ENCODE measurements at places on chromosomes 7 and 10.

DNA sequence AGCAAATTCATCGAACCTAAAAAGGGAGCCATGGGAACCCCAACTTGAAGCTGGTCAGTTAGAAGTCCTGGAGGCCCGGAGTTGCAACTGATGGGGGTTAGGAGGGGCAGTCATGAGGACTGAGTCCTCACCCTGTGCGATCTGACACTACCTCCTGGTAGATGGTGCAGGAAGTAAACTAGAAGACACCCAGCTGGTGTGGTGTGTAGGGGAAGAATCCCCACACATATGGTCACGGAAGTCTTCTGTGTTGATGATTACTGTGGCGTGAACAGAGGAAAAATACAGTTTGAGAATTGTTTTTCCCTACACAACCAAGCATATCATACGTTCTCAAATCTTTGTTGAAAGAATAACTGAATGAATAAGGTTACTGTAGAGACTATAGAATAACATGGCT lies 164.6 kb upstream of the KCTD7 start:
- DNase-seq: no peak

- no peak for DNase-seq
These were observed 75.3 kb downstream of the POLL start for GRCh38 chr10:101512738-101513137.

DNA sequence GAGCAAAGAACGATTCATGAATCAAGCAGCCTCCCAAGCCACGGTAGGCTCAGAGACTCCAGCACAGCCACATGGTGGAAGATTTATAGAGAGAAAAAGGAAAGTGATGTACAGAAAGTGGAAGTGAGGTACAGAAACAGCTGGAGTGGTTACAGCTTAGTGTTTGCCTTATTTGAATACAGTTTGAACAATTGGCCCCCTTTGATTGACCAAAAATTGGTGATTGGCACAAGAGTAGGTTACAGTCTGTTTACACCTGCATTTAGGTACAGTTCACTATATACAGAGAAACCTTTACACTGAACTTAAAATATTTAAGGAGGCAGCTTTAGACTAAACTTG lies 136.4 kb upstream of the ASAH2 start:
- DNase-seq: no peak

DNA sequence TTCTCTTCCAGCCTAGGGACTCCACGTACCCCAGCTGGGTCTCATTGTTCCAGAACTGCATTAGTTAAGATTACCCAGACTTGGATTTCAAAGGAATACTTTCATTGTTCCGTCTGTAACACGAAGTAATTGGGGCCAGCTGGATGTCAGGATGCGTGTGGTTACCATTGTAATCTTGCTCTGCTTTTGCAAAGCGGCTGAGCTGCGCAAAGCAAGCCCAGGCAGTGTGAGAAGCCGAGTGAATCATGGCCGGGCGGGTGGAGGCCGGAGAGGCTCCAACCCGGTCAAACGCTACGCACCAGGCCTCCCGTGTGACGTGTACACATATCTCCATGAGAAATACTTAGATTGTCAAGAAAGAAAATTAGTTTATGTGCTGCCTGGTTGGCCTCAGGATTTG lies 21.0 kb downstream of the LRRC17 start:
- peak; percentile 36 for DNase-seq

DNA sequence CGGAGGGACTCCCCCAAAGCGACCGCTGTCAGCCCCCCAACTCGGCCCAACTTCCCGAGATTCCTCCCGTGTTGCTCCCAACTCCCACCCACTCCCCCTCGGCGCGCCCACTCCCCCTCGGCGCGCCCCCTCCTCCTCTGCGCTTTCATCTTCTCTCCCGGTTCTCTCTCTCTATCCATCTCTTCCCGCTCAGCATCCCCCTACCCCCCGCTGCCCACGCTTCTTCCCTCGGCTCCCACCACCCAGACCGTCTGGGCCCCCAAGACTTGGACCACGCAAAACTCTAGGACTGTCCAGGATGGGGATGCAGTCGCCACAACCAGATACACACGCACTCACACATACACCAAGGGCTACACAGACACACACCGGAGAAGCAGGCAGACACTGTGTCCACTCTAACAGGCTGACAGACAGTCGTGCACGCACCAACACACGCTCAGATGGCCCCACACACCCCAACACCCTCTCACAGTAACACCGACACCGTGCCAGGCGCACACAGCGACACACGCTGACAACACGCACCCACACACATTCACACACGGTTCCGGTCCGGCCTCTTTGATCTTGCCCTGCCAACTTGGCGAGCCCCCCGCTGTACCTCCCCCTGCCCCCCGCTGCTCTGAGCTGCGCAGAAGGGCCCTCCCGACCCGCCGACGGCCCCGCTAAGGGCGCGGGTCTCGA lies 1.1 kb downstream of the GRID1 start:
- DNase-seq: no peak

DNA sequence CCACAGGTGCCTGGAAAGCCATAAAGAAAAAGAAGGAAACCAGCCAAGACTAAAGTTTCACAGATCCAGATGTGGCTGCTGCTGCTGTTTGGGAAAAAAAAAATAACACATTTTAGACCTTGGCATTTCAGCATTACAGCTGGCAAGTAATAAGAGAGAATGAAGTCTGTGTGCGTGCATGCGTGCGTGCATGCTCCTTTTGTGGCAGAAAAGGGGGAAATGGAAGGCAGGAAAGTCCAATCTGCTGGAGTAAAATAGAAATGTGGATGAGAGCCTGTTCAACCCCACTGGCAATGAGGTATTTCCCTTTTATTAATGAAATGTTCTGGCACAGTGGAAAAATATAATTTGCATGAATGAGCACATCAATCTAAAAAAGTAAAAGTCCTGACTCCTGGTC lies 137.0 kb upstream of the SEMA3A start:
- DNase-seq: no peak
